ENCODE measurements at places on chromosomes 5 and 9.

DNA sequence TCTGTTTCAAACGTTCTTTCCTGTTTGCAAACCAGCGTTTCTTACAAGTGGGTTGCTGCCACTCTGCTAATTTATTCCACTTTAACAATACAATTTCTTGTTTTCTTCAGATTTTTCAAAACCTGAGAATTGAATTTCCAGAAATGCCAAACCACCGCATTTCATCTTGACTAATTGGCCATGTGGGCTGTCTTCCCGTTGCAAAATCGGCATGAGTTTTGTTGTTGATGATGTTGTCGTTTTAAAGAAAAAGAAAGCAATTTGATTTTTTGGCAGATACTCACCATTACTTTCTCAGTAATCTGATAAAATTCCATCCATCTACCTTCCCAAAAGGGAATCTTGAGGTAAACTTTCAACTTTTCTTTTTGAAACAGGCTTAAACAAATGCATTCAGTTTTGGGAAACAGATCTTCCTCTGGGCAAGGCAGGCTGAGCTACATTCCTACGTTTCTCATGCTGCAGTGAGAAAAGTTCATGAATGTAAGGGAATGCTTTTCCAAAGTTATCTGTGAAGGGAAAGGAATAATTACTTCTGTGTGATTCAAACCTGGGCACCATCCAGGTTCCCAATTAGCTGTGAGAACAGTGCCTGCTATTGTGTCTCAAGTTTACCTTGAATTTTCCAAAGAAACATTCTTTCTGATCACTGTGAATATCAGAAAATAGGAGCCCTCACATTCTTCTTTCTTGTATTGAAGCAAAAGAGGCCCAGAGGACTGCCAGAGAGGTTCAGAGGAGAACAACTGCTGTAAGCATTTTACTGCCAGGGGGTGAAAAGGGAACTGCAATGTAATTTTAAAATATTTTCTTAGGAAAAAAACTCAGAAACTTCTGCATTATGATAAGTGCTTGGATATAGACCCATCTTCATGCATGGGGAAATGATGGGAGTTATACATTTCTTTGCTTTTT, 100.7 kb upstream of the TUT7 start:
- DNase-seq, result no peak

GRCh38 chr9:114678795-114679194, 3.2 kb downstream of the TEX48 start:
- no peak for DNase-seq

DNA sequence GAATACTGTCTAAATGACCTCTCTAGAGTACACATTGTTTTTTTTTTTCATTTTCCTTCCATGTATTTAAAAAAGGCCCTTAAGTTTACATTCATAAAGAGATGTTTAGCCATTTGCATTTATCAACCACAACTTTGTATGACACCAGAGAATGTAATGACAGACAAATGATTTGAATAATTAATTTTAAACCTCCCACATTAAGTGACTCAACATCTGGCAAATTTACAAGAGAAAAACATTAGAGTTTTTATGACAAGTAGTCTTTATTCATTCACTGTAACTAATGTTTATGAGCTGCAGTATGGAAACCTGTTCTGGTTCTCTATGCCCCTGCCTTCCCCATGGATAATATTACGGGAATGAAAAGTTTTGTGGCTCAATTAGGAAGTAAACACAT, 1093.8 kb upstream of the CDH9 start:
- DNase-seq, result no peak

- DNase-seq, result no peak
Observed at GRCh38 chr5:135095052-135095715, 61.2 kb upstream of the PITX1 start.

- DNase-seq, result no peak
Observed at GRCh38 chr9:113302792-113303418, at the start of gene RNF183. Gene RNF183 (minus strand): TSS chr9:113303376. CDS start chr9:113298184, 5,192 bp downstream.

DNA sequence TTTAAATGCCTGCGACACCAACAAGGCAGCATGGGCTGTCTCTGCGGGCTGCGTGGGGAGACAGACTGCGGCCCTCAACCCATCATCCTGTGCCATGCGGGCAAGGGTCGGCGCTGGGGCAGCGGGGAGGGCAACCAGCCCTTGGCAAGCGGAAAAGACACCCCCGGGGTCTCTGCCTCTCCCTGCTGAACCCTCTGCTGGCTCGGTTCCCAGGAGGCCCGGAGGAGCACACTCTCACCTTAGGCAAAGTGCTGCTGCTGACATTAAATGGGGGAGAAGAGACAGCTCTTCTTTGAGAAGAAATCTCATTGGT, 129.6 kb upstream of the PPP1R26 start:
- DNase-seq, result no peak

DNA sequence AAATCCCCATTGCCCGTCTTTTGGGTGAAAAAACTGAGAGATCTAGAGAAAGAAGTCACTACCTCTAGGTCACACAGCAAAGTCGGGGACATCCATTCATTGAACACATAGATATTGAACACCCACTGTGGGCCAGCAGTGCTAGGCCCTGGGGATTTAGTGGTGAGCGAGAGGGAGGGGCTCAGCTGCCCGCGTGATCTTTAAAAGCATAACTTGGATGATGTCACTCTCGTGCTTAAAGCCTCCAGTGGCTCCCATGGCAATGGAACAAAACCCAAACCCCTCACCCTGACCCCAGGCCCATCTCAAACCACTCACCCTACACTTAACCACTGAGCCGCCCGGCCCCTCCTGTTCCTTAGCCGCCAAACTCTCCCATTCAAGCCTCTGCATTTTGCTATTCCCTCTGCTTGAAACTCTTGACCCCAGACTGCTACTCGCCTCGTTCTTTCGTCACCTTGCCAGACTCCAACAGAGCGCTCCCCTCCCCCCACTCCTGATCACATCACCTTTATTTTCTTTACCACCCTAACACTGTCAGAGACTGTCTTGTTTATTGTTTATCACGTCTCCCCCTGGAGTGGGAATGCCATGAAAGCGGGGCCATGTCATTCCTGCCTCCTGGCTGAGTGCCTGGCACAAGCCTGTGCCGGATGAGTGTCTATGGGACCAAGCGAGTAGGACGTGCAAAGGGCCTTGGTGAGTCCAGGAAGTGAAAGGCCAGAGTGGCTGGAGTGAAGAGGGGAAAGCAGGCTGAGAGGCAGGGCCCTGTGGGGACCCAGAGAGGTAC, 710 bp upstream of the PIP5KL1 start:
- no peak for DNase-seq

DNA sequence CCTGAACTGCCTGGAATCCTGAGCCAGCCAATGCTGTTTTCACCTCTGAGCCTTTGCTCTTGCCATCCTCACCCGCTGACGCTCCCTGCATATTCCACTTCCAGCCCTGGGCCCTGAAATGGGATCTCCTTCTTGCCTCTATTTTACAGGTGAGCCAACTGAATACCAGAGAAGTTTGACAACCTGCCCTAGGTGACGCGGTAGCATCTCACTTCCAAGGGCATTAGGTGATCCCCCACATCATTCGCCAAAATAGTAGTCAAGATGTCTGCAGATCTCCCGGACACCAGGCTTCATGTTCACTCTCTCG, 43.5 kb downstream of the FOXI1 start:
- DNase-seq, result no peak

Data from stimulated activated CD4-positive, alpha-beta T cell treated with anti-CD3 and anti-CD28 coated beads, Interleukin-1b, Interleukin-23, amount 100 ng/mL, for 24 hours (primary cell).